ENCODE measurements at places on chromosomes 3 and 15.

- DNase-seq = no peak
These were observed 133.4 kb upstream of the BHLHE40 start for GRCh38 chr3:4845882-4846281.

DNA sequence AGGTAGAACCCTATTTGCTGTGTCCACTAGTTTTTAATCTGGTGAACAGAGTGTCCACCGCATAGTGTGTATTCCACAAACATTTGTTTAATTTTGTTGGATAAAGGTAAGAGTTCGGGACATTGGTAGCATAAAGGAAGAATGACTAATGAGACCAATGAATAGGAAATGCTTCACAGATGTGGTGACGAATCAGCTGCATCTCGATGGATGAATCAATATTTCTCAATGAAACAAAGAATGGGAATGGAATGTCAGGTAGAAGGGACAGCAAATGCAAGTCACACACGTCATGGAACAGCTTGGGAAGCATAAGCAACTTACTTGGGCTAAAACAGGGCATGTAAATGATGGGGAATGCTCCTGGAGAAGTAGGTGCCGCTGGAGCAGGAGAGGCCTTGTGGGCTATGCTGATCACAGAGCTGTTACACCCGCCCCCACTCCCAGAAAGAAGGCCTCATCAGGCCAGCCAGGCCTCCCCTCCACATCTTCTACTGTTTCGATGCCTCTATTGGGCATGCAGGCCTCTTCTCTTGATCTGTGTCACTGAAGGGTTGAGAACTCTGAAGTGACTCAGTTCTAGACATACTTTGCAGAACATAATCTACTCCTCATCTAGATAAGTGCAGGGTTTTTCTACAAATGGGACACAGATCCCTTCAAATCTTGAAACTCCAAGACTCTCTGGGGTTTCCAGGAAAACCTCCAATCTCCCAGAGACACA, 120.0 kb upstream of the GADL1 start:
- DNase-seq = no peak

- no peak for DNase-seq
These were observed 21.3 kb upstream of the HCN4 start for GRCh38 chr15:73389971-73390544.

DNA sequence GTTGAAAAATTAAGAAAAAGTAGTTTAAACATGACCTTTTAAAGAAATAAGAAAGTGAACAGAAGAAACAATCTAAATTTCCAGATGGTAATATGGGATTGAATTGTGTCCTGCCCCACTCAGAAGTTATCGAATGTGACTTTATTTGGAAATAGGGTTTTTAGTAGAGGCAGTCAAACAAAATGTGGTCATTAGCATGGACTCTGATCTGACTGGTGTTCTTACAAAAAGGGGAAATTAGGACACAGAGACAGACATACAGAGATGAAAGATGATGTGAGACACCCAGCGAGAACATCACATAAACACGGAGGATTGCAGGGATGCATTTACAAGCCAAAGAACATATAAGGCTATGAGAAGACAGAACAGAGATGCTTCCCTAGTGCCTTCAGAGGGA, 73.2 kb downstream of the XRN1 start:
- DNase-seq = no peak

DNA sequence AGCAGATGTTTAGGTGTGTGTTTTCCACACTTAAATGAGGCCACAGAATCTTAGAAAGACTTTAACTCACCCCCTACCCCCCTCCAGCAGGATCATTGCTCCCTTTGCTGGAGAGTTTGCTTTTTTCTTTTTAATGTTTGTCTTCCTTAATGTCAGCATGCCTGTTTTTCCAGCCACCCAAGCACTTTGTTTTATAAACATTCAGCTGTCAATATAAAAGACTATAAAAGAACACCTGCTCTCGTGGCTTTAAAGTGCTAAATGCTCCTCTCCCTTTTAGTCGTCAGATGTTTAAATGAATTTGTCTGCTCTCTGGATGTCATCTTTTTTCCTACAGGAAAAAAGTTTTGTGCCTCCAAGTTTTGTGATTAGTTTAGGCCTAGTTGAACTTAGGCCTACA, 61.7 kb downstream of the SIDT1 start:
- DNase-seq = no peak

DNA sequence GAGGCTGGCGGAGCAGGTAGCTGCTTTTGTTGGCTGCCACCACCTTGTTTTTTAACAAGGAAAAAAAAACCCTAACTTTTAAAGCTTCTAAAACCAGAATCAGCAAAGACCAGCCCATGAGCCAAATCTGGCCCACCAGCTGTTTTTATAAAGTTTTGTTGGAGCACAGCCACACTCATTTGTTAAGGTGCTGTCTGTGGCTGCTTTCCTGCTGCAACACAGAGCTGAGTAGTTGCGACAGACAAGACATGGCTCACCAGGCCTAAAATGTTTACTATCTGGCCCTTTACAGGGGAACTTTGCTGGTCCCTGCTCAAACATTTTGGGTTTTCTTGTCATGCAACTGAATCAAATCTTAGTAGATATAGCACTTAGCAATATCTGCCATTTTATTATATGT, 18.9 kb downstream of the EFCAB12 start:
- no peak for DNase-seq

DNA sequence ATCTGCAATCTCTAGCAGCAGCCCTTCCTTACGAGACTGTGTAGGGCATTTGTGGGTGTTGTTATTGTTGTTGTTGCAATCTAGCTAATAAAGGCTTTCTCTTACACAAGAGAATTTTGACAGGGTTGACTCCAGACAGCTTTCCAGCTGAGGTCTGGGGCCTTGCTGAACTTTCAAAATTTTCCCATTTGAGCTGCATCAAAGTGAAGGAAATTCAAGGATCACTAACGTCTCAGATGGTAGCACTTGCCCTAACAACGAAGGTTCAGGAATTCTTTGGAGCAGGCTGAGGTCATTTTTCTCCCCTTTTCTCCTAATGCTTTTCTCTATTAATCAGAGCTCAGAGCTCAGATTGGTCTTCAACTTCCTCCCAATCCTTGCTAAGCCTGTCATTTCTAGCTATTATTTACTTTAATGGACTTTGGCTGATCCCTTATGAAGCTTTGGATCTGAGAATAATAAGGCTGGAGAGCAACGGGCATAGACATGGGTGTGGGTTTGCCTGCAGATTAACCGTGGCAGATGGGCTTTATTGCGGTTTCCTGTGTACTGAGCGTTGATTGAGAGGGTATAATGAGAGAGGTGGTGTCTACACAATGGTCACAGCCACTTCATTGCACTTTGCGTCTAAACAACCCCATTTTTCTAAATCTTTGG, 614.0 kb upstream of the AGTR1 start:
- DNase-seq = no peak

- no peak for DNase-seq
These were observed 541.3 kb downstream of the UNC13C start for GRCh38 chr15:54519577-54519976.

- no peak for DNase-seq
These were observed 26.5 kb downstream of the P3H2 start for GRCh38 chr3:190094160-190094718.

- no peak for DNase-seq
These were observed 113.8 kb downstream of the IQSEC1 start for GRCh38 chr3:12959410-12959809.

GRCh38 chr3:142226474-142226873, 1.1 kb upstream of the GK5 start:
- no peak for DNase-seq

- no peak for DNase-seq
These were observed 28.6 kb downstream of the ABTB1 start for GRCh38 chr3:127701280-127701911.

DNA sequence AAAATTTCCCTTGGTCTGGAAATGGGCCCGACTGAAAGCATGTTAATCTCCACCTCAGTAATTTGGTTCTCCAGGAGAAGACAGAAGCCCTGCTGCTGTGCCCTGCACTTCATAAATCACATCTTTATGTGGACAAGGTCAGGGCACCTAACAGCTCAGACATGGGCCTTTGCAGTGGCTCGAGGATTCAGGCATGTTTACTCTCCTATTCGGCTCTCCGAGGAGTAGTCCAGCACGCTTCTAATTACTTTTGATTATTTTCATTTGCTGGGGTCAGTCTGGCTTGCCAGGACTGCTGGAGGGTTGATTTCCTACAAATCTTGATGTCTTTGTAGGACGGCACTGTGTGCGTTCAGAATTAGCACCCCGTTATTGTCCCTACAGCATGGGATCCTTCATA, 511.2 kb downstream of the MECOM start:
- DNase-seq = no peak

DNA sequence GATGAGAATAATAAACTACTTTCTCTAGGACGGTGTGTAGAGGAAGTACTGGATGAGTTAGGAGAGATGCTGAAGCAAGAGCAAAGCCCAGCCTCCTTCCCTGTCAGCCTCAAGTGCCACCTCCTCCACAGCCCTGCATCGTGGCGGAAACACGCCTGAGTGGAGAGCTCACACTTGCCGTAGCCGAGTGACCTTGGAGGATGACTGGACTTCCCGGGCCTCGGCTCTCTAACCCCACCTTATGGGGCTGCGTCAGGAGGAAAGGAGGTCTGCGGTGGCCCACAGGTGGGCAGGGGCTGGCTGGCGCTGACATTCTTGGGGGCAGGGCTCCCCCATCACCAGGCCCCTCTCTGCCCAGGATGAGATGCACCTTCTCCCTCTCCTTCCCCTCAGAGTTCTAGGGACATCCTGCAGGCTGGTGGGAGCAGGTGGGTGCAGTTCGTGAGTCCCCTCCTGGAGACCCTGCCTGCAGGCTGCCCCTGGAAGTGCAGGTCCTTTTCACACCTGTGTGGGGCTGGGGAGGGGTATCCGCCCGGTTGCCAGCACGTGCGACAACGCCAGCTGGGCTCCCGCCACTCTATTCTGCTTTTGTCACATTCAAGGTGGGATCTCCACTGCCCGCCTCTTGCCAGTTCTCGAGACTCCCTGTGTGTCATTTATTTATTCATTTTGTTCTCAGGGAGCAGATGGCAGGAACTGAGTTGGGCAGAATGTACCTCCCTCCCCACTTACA, 175.2 kb downstream of the MEGF11 start:
- DNase-seq = no peak

DNA sequence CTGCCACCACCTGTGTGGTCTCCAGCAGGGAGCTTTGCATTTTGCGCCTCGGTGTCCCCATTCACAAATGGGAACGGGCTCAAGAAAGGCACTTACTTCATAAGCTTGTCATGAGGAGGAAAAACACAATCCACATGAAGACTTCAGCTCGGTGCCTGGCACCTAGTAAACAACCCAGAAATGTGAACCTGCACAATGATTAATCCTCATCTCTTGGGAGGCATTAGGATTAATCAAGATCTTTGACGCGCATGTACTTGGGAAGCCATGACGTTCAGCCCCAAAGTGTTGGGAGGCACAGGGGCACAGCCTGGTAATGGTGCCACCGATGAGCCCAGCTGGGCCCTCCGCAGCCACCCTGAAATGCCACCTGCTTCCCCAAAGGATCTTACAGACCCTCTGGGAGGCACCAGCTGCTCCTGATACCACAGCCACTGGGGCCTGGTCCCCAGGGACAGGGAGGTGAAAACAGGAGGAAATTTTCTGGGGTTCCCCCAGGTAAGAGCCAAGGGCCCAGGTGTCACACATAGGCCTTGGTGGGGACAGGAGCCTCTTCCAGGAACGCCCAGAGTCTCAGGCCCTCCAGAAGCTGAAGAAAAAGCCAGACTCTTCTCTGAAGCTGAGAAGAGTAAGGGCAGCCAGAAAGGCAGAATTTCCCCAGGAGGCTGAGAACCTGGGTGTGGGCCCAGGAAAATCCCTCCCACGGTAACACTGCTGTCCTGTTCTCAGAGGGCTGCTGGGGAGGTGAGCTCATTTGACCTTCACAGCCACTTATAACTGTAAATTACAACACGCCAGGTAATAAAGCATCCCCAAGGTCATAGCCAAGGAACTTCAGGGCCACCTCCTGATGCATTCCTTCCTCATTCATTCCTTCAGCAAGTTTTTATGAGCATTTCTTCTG, 507.5 kb downstream of the SHQ1 start:
- DNase-seq = no peak

DNA sequence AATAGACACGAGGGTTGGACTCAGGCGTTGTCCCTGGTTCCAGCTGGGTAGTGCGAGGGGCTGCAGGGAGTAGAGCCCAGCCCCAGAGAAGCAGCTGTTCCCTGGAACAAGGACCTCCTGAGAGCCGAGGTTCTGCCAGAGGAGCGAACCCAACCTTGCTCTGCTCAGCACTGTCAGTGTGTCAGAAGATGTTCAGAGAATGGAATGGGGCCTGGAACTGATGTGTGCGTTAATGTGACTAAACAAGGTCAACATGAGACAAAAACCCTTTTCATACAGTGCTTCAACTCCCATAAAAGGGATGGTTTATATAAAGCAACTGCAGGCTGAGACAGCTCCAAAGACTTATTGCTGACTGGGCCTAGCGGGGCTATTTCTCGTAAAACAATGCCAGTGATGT, 35.5 kb upstream of the HACD2 start:
- no peak for DNase-seq

- DNase-seq = no peak
These were observed 214.9 kb upstream of the WNT5A start for GRCh38 chr3:55701997-55702396.

- DNase-seq = no peak
These were observed 63.9 kb downstream of the XXYLT1 start for GRCh38 chr3:195207056-195207455.

- DNase-seq = no peak
These were observed 240.4 kb downstream of the PDZRN3 start for GRCh38 chr3:73384091-73384906.

DNA sequence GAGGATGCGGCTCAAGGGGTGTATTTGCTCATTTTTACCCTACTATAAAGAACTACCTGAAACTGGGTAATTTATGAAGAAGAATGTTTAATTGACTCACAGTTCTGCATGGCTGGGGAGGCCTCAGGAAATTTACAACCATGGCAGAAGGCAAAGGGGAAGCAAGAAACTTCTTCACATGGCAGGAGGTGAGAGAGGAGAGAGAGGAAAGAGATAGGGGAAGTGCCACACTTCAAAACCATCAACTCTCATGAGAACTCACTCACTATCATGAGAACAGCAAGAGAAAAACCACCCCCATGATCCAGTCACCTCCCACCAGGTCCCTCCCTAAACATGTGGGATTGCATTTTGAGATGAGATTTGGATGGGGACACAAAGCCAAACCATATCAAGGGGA, 192.7 kb downstream of the DIPK2A start:
- no peak for DNase-seq

- DNase-seq = no peak
These were observed 349.3 kb upstream of the RGMA start for GRCh38 chr15:93438310-93438709.

DNA sequence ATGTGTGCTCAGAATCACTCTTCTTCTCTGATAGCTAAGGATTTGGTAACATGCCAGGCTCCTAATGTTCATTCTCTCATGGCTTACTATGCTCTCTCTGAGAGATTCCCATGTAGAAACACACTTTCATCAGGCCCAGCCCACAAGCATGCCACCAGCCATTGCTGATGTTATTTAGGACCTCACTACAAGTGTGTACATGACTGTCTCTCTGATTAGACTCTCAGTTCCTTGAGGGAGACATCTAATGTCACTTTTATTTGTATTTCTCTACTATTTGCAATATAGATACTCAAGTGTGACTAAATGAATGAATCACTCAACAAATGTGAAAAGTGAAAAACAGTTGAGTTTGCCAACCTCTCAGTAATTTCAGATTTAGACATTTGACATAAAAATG, 84.3 kb upstream of the ARL6 start:
- no peak for DNase-seq

GRCh38 chr3:13194285-13195209, 121.3 kb upstream of the IQSEC1 start:
- DNase-seq = no peak

GRCh38 chr15:79037848-79038247, 52.7 kb downstream of the RASGRF1 start:
- no peak for DNase-seq

- DNase-seq = no peak
These were observed 179.8 kb downstream of the THSD4 start for GRCh38 chr15:71294911-71295602.

Data from stimulated activated CD4-positive, alpha-beta T cell treated with anti-CD3 and anti-CD28 coated beads, Interleukin-2, amount 100 ng/mL, for 4 hours (primary cell).